ENCODE measurements at places on chromosomes 5 and 9.

GRCh38 chr5:138230981-138231589, 18.0 kb upstream of the CDC23 start:
- DNase-seq, result no peak

GRCh38 chr5:72123764-72124376, 16.6 kb downstream of the MAP1B start:
- no peak for DNase-seq

- no peak for DNase-seq
Measured at GRCh38 chr5:55159763-55160492, at the start of gene GPX8. Gene GPX8 (plus strand): TSS chr5:55160171. CDS start chr5:55160193, 22 bp downstream.

- no peak for DNase-seq
Measured at GRCh38 chr9:122263699-122264349, 816 bp downstream of the RBM18 start.

DNA sequence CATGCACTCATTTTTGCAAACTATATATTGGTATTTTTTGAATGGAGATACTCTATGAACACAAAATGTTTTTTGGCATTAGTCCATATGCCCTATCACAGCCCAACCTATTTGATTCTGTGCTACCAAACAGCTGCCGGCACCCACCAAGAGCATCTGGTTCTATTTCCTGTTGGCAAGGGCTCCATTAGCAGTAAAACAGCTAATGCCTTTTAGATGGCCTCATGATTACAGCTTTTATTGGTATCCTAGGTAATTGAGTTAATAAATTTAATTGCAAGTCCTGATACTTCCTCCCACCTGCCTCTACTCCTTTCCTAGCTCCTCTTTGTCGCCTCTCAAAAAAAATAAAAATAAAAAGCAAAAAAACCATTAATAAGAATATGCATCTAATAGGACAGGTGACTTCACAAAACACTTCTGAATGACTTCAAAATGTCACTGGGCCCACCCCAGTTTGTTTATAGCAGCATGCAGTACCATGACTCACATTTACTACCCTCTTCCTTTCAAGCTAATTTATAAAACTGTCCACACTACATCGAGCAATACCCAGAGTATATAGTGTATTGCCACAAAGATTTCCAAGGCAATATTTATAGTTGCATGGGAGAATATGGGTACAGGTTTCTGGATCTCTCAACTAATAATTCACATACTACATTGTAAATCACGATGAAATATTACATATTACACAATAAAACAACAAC, 620.4 kb downstream of the SLCO4C1 start:
- DNase-seq, result no peak

- no peak for DNase-seq
Measured at GRCh38 chr9:112121633-112122032, 53.5 kb downstream of the SUSD1 start.

DNA sequence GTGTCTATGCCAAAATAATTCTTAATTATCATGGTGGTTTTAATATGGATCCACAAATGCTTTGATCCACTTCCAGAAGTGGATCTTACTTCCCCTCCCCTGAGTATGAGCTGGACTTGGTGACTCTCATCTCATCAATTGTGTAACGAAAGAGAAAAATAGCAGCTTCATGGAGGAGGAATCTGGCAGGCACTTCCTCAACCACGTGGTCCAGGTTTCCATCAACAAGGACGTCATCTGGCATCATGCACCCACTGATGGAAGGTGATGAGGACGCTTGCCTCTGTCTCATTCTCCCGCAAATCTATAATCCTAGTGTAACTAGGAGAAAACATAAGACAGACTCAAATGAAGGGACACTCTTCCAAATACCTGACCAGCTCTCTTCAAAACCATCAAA, 54.6 kb upstream of the S1PR3 start:
- DNase-seq, result no peak

- no peak for DNase-seq
Measured at GRCh38 chr5:172339264-172340180, 56.0 kb upstream of the UBTD2 start.

DNA sequence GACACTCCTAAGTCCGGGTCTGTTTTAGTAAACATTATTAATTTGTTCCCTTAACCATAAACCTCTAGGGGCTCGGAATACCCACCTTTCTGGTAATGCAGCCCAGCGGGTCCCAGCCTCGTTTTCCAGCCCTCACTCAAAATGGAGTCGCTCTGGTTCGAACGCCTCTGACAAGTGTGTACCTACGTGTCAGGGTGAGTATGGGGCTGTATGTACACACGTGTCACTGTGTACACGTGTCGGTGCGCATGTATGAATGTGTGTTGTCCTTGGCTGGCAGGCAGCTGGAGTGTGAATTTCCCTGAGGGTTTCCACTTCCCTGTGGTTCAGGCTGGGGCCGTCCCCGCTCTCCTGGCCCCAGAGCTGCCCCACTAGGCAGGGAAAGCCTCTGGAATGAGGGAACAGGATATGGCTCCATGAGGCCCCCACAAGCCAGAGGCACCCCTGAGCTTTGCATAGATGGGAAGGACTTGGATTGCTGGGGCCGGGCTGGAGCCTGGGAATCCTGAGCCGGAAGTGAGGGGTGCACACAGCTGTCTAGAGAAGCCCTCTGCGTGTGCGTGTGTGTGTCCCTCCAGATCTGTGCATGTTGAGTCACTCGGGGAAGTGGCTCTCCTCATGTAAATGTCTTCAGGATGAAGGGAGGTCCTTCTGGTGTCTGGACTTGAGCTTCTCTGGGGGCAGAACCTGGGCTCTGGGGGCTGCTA, 160.8 kb upstream of the IER5L start:
- DNase-seq, result no peak

DNA sequence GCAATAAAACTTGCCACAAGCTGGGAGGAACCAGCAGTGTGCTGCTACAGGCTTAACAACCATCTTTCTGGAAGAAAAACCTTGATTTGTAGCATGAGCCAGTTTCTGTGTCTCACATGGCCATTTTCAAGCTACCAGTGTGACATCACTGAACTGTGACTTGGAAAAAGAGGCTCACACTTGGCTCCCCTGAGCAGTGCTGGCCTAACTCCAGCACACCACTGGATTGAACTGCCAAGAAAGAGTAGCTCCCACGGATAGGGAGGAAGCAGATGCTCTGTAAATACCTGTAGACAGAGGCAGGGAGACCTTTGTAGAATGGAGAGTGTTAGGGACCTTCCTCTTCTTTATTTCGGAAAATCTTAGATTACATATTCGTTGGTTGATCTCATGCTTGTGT, 197.9 kb downstream of the SH3GL2 start:
- DNase-seq, result no peak

DNA sequence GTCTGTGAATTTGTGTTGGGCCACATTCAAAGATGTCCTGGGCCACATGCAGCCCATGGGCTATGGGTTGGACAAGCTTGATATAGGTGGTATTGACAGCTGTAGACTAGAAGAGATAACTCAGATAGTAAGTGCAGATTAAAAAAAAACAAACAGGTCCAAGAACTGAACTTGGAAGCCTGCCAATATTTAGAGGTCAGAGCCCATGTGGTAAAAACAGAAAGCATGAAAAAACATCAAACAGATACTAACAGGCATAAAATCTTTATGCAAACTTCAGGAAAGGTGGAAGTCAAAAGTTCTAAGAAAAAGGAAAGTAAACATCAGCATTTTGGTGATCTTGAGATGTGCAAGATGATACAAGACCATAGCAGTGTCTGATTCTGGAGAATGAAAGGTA, 155.1 kb upstream of the NR4A3 start:
- DNase-seq, result no peak

DNA sequence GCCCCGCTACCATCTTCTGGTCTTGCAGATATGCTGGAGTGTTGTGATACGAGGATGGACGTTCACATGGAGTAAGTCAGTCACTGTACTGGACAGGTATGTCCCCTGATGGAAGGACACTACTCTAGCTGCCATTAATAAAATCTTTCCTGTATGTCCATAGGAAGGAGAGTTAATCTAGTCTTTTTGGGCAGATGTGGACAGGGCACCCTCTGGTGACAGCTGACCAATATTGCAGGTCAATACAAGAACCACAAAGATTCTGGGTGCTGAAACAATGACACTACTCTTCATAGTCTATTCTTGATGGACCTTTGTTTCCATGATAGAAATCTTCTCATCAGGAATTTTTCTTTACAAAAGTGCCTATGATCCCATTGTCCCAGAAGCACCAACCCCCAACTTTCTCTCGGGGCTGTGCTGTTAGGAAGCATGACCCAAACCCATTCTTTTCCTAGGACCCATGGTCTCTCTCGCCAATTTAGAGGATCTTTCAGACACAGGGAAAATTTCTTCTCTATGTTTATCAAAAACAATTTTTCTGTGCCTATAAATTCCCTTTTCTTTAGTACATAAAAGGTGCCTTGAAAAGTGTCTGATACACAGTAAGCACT, 376.9 kb downstream of the DTWD2 start:
- no peak for DNase-seq

- DNase-seq, result no peak
Measured at GRCh38 chr5:4977416-4978110, 162.6 kb upstream of the ADAMTS16 start.

- DNase-seq, result no peak
Measured at GRCh38 chr5:177529247-177530203, 12.8 kb upstream of the DDX41 start.

DNA sequence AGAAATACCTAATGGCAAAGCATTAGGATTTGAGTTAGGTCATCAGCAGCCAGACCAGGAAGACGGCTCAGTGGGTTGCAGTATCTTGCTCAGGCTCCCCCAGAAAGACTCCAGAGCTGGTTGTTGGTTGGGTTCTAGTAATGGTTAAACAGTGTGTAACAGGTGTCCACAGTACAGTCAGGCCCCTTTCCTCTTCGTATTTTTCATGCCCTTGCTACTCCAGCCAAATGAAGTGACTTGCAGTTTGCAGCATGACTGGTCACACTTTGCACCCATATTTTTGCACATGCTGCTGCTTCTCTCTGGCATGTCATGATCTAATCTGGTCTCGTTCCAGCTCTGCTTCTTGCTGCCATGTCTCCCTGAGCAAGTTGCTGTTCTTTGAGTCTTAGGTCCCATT, 60.6 kb upstream of the TRPC7 start:
- no peak for DNase-seq

- DNase-seq, result no peak
Measured at GRCh38 chr9:122944960-122945888, 4.4 kb downstream of the RABGAP1 start.

- no peak for DNase-seq
Measured at GRCh38 chr5:170131235-170131634, 25.5 kb downstream of the FOXI1 start.

- DNase-seq, result no peak
Measured at GRCh38 chr5:88190106-88190834, 78.4 kb downstream of the TMEM161B start.

- no peak for DNase-seq
Measured at GRCh38 chr9:134935701-134936345, 18.1 kb upstream of the FCN1 start.

DNA sequence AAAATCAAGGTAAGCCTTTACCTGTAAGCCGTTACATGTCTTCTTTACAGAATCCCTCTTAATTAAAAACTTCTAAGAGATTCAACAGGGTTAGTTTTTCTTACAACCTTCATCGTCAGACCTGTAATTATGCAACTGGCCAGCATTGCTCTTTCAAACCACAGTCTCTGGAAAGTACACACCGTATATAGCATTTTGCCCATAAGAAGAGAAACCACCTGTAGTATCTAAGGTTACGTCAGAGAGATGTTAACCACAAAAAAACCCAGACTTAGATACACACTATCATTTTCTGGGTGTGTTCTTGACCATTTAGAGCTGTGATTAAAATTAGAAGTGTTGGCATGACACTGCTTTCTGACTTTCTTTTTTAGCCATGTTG, 140.0 kb downstream of the MUSK start:
- DNase-seq, result no peak

GRCh38 chr5:127006744-127007143, 23.6 kb downstream of the MARCHF3 start:
- DNase-seq, result no peak

- DNase-seq, result no peak
Measured at GRCh38 chr9:6566409-6567139, 79.0 kb downstream of the GLDC start.

GRCh38 chr5:158553195-158553961, 546.3 kb downstream of the EBF1 start:
- no peak for DNase-seq

- DNase-seq, result no peak
Measured at GRCh38 chr5:172303162-172303561, 19.6 kb upstream of the UBTD2 start.

- no peak for DNase-seq
Measured at GRCh38 chr9:89774858-89775370, 170.1 kb downstream of the GADD45G start.

- no peak for DNase-seq
Measured at GRCh38 chr5:158275511-158275910, 416.6 kb upstream of the CLINT1 start.

- DNase-seq, result no peak
Measured at GRCh38 chr9:109192732-109193361, 25.8 kb upstream of the FRRS1L start.

GRCh38 chr9:123324767-123325183, 31.2 kb upstream of the CRB2 start:
- DNase-seq, result no peak

DNA sequence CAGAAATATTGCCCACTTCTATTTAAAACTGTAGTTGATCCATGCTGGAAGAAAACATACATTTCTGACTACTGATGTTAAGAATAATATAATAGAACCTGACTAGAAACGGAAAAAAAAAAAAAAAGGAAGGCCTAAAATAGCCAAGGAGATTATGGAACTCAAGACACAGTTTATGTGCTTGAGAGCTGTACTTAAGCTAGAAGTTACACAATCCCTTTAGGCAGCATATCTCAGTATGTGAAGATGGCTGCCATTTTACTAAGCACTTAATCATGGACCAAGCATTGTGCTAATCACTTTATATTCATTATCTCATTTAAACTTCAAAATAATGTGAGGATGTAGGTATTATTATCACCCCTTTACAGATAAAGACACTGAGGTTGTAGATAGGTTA, 73.0 kb upstream of the NR4A3 start:
- DNase-seq, result no peak

DNA sequence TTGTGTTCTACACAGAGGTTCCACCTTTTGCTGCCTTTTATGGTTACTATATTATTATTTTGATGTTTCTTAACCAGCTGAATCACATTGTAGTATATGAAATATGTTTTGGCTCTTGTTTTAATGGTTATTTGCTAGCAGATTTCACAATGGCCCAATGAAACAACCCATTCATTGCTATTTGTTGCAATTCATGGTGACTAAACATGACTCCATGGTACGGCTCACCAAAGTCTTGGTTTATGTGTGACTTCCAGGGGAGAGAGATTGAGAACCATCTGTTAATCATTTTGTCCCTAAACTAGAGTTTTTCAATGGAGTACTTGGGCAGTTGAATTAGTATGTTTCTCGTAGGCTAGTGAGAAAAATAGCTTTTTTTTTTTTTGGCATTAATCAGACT, 108.4 kb downstream of the GHR start:
- no peak for DNase-seq

GRCh38 chr5:17150531-17150930, 66.9 kb upstream of the BASP1 start:
- no peak for DNase-seq
